Psoas muscle (tissue), 8 donors: ENCODE measurements at places on chromosomes 11 and 22. TPM values are rescaled to one million over a fixed set of nuclear protein-coding genes. Genes with fewer than 3 reads are reported as not detected.

Gene CD248
- 7.3 TPM for total RNA-seq

- peak; percentile 87 for DNase-seq
Observed at GRCh38 chr11:2305140-2305778, 3.4 kb downstream of the TSPAN32 start.

Gene UBXN1
- 143 TPM for total RNA-seq

Gene CNTN5
- total RNA-seq, result not detected

DNA sequence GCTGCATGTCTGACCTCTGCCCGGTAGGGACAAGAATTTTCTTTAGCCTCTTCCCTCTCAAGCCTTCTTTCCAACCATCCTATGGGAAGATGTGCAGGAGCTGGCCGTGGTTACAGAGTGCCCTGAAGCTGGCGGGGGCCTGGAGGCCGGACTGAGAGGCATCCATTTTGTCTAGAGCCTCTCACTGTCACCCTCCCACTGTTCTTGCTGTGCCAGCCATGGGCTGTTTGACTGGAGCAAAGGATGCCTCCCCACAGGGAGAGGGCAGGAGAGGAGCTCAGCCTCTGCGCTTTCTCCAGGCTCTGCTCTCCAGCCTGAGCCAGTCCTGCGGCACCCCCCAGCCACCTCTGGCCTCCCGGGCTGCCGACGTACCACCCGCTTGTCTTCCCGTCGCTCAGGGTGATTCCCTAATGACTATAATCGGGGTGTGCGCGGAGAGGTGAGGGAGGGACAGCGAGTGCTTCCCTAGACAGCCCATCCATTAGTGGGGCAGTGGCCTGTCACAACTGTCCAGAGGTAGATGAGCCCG lies 123.8 kb downstream of the NECTIN1 start:
- no peak for DNase-seq
